Natural killer cell treated with Interleukin-12 subunit alpha and Interleukin-12 subunit beta and Interleukin-15 and Interleukin-18, amount 100 ng/mL, for 72 hours (primary cell): ENCODE measurements at places on chromosomes 2 and 18. TPM values are rescaled to one million over a fixed set of nuclear protein-coding genes. Genes with fewer than 3 reads are reported as not detected.

DNA sequence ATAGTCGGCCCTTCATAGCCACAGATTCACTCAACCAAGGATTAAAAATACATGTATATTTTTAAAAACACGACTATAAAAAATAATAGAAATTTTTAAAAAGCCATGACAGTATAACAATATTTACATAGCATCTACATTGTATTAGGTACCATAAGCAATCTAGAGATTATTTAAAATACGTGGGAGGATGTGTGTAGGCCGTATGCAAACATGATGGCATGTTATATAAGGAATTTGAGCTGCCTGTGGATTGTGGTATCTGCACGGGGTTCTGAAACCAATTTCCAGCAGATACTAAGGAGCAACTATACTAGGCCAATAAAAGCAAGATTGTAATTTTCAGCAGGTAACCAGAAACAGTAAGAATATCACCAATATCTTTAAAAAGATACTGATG, 5.9 kb downstream of the ORC4 start:
- H3K27ac ChIP-seq = no peak overlapping the region
- DNase-seq = no peak
- no peaks in the 10 kb centered on the region for H3K27me3 ChIP-seq
- H3K4me1 ChIP-seq = peaks cover 25% of the 10 kb centered on the region
- H3K36me3 ChIP-seq = peaks cover 5% of the 10 kb centered on the region
- no peak overlapping the region for H3K4me3 ChIP-seq

SOWAHC gene
- total RNA-seq = 0.29 TPM

DNA sequence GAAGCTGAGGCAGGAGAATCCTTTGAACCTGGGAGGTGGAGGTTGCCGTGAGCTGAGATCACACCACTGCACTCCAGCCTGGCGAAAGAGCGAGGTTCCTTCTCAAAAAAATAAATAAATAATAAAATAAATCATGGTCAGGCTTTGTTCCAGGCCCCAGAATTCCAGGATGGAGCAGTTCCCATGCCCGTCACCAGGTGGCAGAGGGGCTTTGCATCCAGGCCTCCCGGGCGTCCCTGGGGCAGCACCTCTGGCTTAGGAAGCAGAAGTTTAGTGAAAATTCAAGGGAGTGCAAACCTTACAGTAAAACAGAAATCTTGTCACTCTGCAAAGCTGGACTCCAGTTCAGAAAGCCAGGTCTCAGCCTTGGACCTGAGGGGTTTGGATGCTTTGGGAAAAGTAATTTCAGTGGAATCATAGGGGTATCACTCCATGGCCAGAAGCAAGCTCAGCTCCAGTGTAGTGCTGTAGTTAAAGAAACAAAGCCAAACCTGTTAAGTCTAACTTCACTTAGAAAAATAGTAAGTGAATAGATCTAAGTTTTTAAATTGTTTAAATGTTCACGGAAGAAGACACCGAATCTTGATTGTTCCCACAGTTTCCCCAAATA, 512.7 kb downstream of the CMPK2 start:
- no peak for DNase-seq
- no peak overlapping the region for H3K27ac ChIP-seq
- no peak overlapping the region for H3K4me3 ChIP-seq
- no peaks in the 10 kb centered on the region for H3K4me1 ChIP-seq
- no peaks in the 10 kb centered on the region for H3K36me3 ChIP-seq

- peak overlapping the region; percentile 80 for H3K27ac ChIP-seq
- peaks cover 19% of the 10 kb centered on the region for H3K4me1 ChIP-seq
- no peaks in the 10 kb centered on the region for H3K27me3 ChIP-seq
- no peaks in the 10 kb centered on the region for H3K36me3 ChIP-seq
- H3K4me3 ChIP-seq = no peak overlapping the region
Observed at GRCh38 chr2:189659734-189660133, 1.5 kb upstream of the ASNSD1 start.

DNA sequence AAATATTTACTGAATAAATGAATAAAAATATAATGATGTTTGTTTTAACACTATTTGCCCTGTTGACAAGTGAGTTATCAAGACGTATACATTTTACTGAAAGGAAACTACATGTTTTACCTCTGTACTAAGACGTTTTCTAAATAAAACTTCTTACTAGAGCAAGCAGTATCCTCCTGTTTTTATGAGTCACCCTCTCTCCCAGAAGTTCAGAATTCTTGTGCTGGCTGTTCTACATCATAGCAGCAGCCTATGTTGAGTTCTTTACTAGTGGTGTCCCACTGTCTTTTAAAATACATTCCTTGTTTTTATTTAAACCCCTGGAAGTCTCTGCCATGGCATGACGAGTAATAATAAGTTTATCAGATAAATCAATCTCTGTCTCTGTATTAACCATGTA, 297.4 kb downstream of the CALCRL start:
- H3K27ac ChIP-seq = no peak overlapping the region
- H3K4me3 ChIP-seq = no peak overlapping the region
- H3K4me1 ChIP-seq = no peaks in the 10 kb centered on the region

DNA sequence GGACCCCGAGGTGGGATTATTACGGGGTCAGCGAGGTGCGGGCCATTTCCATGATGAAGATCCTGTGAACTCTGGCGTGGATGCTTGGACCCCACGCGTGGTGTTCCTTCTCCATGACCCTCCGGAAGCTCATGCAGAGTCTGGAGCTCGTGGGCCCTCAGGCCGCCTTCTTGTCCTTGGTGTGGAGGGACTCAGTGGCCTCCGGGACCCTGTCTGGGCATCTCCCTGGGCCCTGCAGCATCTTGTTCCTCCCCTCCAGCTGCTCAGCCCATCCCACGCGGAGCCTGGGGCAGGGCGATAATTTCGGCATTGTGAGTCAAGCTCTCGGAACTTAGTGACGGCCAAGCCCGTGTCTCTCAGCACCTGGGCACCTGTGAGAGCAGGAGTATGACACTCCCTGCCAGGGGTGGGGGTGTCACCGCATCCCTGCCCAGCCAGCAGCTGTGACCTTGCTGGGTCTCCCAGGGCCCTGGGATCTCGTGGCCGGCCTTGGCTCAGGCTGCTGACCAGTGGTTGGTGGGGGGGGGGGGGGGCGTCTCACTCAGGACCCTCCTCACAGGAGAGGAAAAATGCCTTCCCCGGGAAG, 24.6 kb downstream of the RTP5 start:
- H3K27me3 ChIP-seq = no peaks in the 10 kb centered on the region
- peaks cover 3% of the 10 kb centered on the region for H3K4me1 ChIP-seq
- H3K4me3 ChIP-seq = no peak overlapping the region

DNA sequence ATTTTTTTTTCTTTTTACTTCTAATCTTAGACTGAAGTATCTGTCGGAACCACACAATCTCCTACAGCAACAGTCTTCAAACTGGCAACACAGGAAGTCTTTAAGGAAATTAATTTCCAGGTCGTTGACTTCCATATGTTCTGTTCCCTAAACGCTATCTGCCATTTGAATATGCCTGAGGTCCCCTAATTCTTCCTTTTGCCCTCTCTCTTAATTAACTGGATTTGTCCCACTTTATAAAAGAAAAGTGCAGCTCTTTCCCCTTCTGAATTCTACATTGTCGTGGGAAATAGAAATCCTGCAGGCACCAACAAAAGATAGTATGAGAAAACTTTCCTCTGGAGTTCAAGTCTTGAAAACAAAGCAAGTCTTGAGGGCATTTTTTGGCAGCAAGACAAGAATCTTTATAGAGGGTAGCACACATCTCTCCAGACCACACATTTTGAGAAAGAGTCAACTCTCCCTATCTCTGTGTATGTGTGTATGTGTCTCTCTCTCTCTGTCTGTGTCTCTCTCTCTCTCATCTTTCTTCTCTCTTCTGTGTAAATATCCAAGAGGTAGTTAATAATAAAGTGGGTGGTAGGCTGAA, 879.8 kb downstream of the SOCS6 start:
- no peak for DNase-seq
- H3K27ac ChIP-seq = no peak overlapping the region
- no peaks in the 10 kb centered on the region for H3K4me1 ChIP-seq
- no peaks in the 10 kb centered on the region for H3K36me3 ChIP-seq
- H3K27me3 ChIP-seq = no peaks in the 10 kb centered on the region

- no peak overlapping the region for H3K27ac ChIP-seq
- H3K4me3 ChIP-seq = no peak overlapping the region
- no peak for DNase-seq
Observed at GRCh38 chr2:165660361-165660760, 133.7 kb downstream of the GALNT3 start.

MAP3K19 gene
- not detected for total RNA-seq

DNA sequence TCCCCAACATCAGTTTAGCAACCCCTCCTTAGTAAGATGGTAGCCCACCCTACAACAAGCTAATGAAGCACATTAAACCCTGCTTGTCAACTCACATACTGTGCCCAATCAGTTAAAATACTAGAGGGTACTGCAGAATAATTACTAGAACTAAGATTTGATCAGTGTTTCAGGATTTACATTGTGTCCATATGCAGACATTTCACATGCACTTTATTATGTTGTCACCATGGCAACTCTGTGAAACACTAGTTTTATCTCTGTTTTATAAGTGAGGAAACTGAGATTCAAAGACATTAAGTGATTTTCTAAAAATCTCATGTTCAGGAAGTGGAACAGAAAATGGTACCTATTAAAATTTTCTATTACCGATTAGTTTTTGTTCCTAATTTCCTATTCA, 61.7 kb downstream of the CYBRD1 start:
- DNase-seq = no peak
- H3K4me1 ChIP-seq = no peaks in the 10 kb centered on the region
- H3K36me3 ChIP-seq = no peaks in the 10 kb centered on the region
- H3K27me3 ChIP-seq = peaks cover 6% of the 10 kb centered on the region
- H3K27ac ChIP-seq = no peak overlapping the region
